ENCODE measurements at places on chromosomes 12 and 14.

GRCh38 chr12:127147724-127148123 lies 1119.2 kb upstream of the TMEM132C start:
- DNase-seq = no peak

DNA sequence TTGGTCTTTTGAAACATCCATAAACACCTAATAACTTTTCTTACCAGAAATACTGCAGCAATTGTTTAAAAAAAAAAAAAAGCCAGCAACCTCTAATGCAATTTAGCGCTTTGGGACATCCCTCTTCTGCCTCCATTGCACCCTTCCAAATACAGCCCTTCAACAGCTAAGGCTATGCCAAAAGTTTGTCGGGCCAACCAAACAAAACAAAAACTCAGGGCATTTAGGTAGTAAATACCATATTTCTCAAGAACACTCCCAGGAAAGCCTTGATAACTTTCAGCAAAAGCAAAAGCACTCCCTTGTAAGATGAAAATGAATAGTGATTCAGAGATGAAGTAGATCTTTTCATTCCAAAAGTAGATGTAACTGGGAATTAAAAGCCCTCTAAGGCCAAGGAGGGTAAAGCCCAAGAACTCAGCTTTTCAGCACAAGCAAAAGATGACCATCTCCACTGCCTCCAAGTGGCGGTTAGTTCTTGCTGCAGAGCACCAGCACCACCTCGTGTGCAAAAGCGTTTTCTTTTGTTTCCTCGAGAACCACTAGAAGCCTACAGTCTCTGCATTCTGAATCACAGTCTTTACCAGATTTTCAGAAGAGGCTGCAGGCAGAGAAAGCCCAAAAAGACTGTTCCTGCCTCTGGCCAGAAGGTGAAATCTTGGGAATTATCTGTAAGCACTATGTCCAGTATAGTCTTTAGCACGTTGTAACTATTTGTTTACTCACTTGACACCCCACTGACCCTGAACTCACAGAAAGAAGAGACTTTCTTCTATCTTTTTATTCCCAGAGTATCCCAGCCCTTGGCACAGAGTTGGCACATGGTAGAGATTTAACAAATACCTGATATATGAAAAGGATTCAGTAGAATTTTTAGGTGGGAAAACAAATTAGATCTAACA lies 53.1 kb downstream of the SIX6 start:
- no peak for DNase-seq

DNA sequence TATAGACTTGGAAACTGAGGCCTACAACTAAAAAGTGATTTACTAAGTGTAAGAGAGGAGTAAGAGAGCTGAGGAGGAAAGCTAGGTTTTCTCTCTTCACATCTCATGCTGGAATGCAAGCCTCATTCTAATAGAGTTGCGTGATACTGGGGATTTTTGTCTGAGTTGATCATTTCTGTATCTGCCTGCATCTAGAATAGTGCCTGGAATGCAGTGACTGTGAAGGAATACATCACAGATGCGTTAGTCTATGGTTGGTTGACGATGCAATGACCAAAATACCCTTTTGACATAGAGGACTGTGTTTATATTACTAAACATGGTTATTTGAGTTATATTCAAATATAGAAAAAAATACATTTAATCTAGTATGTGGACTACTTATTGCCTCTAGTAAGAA lies 9.2 kb upstream of the TMEM117 start:
- no peak for DNase-seq

DNA sequence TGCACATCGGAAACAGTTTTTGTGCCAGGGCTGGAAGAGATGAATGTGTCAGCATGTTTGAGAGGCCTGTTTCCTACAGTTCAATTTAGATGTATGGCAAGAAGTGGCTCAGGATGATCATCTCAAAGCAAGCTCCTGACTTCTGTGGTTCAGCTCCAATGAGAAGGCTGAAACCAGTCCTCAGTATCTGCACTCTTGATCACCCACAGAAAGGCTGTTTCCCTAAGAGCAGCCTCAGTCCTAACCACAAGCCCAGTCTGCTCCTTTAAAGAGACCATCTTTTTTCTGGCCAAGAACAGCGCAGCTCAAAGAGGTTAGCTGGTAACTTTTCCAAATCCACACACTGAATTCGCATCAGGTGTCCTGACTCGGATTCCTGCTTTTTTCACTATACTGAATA lies 19.2 kb downstream of the CSRP2 start:
- no peak for DNase-seq

- DNase-seq = no peak
These were observed 33.7 kb upstream of the ACSS3 start for GRCh38 chr12:81043979-81044740.

- no peak for DNase-seq
These were observed 912.4 kb downstream of the VRK1 start for GRCh38 chr14:97709552-97709951.

DNA sequence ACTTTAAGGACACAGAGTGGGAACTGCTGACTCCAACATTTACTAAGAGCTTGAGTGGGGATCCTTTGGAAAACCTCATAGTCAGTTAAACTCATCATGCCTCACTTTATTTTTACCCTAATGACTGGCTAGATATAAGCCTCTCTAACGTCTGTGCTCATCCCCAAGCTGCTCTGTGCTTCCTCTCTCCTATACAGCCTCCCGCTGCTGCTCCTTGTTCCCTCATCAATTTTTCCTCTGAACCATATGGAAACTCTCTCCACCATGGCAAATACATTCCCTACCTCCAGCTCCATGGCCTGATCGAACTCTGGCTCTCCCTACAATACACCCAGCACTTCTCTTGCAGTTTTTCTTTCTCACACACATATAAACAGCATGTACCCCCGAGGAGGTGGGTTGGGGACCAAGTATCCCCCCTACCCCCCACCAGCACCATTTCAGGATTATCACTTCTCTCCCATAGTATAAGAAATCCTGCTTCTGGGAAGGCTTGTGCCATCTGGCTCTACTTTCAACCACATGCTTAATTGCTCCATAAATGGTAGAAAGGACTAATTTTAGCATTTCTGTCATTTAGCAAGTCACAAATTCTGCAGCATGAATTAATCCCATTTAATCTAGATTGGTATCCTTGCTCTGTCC lies 39.2 kb upstream of the DYRK2 start:
- DNase-seq = no peak

- no peak for DNase-seq
These were observed 501.1 kb downstream of the NAV3 start for GRCh38 chr12:78331753-78332152.

DNA sequence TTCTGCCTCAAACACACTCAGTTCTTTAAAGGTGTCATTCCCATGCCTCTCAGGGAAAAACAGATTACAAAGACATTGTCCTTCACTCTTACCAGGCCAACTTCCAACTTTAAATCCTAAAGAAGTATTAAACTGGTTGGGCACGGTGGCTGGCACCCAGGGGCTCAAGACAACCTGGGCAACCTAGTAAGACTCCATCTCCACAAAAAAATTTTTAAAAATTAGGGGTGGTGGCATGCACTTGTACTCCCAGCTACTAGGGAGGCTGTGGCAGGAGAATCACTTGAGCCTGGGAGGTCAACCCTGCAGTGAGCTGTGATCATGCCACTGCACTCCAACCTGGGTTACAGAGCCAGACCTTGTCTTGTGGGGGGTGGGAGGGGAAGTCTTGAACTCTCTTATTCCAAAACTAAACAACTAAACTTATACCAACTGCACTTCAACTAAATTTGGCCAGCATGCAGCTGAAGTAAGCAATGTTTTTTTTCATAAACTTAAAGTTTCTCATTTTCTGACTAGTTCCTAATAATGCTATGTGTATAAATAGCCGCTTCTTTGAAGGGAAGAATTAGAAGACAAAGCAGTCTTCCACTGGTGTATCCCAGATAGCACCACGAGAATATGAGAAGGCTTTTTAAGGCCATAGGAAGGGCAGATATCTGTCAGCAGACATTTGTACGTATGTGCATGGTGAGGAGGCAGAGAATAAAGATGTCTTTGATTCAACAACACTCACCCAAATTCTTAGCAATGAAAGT lies 2.4 kb downstream of the SLC11A2 start:
- no peak for DNase-seq

- DNase-seq = no peak
These were observed 2.0 kb downstream of the ADCY6 start for GRCh38 chr12:48786591-48787544.

DNA sequence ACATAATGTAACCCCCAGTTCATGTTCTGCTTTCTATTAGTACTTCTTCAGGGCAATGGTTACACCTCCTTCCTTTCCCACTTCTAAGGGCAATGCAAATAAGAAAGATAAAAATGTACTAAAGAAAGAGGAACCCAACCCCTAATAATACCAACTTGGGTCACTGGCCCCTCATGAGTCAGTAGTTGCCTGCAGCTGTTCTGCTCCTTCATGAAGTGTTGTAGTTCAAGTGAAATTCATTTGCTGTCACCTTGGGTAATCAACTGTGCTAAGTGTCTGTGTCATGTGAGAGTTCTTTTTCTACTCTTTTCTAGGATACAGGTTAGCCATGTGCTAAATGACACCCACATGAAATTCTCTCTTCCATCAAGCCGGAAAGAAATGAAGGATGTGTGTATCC lies 91.8 kb downstream of the PLXNC1 start:
- DNase-seq = no peak

- DNase-seq = no peak
These were observed 1157.1 kb downstream of the BCL11B start for GRCh38 chr14:98114946-98115345.
